ENCODE measurements at places on chromosomes 1 and 21. TPM values are rescaled to one million over a fixed set of nuclear protein-coding genes. Genes with fewer than 3 reads are reported as not detected.

LPAR3 gene
- not detected for total RNA-seq

- no peak for DNase-seq
Measured at GRCh38 chr1:172269644-172270043, 150.8 kb upstream of the C1orf105 start.

DNA sequence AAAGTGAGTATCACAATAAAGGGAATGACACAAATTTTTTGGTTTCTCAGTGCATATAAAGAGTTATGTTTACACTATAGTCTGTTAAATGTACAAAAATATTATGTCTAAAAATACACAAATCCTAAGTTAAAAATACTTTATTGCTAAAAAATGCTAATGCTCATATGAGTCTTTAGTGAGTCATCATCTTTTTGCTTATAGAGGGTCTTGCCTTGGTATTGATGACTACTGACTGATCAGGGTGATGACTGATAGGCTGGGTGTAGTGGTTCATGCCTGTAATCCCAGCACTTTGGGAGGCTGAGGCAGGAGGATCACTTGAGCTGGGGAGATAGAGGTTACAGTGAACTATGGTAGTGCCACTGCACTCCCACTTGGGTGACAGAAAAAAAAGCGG lies 12.9 kb upstream of the NUF2 start:
- DNase-seq: no peak

- no peak for DNase-seq
Measured at GRCh38 chr21:33619726-33620125, 21.8 kb downstream of the CRYZL1 start.

GRCh38 chr1:229226796-229227195 lies 44.1 kb upstream of the RAB4A start:
- DNase-seq: no peak

GRCh38 chr1:29747196-29747595 lies 510.9 kb downstream of the PTPRU start:
- no peak for DNase-seq

DNA sequence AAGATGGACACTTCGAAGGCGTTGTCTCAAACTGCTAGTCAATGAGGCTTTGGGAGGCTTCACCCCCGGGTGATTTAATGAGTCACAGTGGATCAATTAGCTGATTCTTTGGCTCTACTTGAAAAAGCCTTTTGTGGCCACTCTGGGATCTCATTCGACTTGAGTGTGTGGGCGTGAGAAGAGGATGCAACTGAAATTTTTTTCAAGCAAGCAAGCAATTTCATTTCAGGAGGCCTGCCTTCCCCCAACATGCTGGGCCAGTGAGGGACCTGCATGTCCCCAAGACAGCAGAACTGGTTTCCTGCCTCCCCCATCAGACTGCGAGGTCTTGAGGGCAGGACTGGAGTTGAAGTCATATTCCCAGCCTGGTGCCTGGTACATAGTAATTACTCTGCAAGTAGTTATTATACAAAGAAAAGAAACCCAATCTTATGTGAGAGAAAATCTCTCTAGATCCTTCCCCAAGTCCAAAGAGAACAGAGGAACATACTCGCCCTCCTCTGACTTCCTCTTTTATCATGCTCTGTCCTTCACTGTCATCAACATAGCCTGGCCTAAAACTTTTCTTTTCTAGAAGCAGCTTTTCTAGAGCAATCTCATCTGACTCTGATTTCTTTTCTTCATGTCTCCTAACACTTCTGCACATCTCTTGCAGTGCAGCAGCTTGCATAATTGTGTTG lies 22.7 kb downstream of the SYT6 start:
- no peak for DNase-seq
